ENCODE measurements at places on chromosomes 5 and 9. TPM values are rescaled to one million over a fixed set of nuclear protein-coding genes. Genes with fewer than 3 reads are reported as not detected.

DNA sequence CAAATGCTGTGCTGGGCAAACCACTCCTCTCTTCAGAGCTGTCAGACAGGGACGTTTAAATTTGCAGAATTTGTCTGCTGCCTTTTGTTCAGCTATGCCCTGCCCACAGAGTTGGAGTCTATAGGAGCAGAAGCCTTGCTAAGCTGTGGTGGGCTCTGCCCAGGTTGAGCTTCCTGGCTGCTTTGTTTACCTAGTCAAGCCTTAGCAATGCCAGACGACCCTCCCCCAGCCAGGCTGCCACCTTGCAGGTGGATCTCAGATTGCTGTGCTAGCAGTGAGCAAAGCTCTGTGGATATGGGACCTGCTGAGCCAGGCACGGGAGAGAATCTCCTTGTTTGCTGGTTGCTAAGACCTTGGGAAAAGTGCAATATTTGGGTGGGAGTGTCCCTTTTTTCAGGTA lies 314.9 kb downstream of the NNT start:
- no peak for DNase-seq

DNA sequence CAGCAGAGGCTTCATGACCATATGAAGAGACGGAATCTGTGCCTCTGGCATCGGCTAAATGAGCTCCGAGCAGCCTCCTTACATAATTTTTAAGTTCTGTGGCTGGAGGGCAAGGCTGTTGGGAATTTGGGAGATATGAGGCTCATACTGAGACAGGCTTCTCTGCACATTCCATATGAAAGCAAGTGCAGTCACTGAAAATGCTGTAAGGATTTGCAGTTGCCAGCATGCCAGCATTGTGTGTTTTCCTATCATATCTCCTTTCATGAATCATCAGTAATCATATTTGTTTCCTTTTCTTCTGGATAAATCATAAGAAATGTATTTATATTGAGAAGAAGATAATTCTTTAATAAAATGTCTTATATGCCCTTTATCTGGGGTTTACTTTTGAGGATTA lies 775.4 kb downstream of the SEMA5A start:
- peak; percentile 40 for DNase-seq

GRCh38 chr9:113559834-113560800 lies 96.6 kb downstream of the RGS3 start:
- no peak for DNase-seq

- no peak for DNase-seq
These were observed 92.8 kb upstream of the LRRTM2 start for GRCh38 chr5:138967791-138968448.

- DNase-seq: no peak
These were observed 77.1 kb downstream of the STRBP start for GRCh38 chr9:123191260-123191659.

GRCh38 chr5:108003178-108003577 lies 332.4 kb upstream of the EFNA5 start:
- DNase-seq: no peak

- DNase-seq: peak; percentile 78
These were observed 18.2 kb downstream of the FAF2 start for GRCh38 chr5:176466245-176466871.

GRCh38 chr5:36397901-36398536 lies 96.3 kb upstream of the RANBP3L start:
- peak; percentile 52 for DNase-seq

GRCh38 chr9:35158501-35159280 lies 3.1 kb upstream of the UNC13B start:
- no peak for DNase-seq

GRCh38 chr5:114435885-114436299 lies 74.0 kb downstream of the KCNN2 start:
- no peak for DNase-seq

- no peak for DNase-seq
These were observed 11.8 kb downstream of the NR5A1 start for GRCh38 chr9:124495126-124496074.

DNA sequence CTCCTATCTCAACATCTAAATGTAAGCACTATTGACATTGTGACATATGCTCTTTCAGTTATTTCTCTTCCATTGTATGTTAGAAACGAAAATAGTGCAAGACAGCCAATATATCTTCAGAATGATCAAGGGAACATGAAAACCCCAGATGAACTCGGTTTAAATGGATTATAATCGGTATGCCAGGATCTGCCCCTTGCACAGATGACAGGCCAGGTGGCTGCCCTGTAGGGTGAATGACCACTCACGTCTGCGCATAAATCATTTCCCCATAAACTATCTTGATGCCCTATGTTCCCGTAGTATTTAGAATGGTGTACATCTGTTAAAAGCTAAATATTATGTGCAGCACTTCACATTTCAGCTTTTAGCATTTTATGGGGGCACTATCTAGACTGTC lies 69.7 kb upstream of the RANBP3L start:
- DNase-seq: no peak

- DNase-seq: no peak
These were observed 610 bp downstream of the PSIP1 start for GRCh38 chr9:15509931-15510788.

DNA sequence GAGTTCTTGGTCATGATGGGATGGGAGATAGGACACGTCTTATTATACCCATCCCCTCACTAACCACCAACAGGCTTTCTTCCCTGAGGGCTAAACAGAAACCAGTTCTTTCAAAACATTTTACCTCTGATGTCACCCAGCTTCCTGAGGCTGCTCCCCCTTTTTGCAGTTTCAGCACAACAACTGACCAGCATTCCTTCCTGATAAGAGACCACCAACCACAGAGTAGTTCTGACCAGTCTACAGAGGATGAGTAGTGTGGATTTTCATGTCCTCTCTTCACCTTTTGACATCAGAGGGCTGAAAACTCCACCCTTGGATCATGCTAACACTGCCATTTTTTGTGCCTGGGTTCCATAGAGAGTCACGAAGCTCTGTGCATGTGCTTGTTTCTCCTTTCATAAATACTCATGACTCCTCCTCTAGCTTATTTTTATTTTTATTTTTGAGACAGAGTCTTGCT lies 82.6 kb downstream of the OSTF1 start:
- peak; percentile 53 for DNase-seq

DNA sequence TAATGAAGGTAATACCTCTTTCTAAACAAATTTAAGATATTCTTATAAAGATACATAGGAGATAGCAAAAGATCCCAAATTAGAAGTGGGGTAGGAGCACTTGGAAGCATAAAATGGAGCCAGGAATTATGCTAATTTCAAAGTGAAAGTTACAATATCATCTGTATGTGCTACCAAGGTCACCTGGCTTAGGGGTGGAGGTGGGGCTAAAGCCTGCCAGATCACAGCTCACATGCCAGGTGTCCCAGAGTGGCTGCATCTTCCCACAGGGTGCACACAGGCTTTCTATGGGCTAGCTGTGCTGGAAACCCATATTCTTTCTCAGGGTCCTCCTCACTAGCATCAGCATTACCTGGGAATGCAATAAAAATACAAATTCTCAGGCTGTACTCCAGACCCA lies 118.2 kb upstream of the TXNDC8 start:
- no peak for DNase-seq

- peak; percentile 39 for DNase-seq
These were observed 17.8 kb upstream of the IFNB1 start for GRCh38 chr9:21095561-21095960.

- DNase-seq: no peak
These were observed 36.6 kb downstream of the SLC46A2 start for GRCh38 chr9:112853882-112854585.

- DNase-seq: peak; percentile 71
These were observed 26.6 kb downstream of the PTPDC1 start for GRCh38 chr9:94110821-94111252.

DNA sequence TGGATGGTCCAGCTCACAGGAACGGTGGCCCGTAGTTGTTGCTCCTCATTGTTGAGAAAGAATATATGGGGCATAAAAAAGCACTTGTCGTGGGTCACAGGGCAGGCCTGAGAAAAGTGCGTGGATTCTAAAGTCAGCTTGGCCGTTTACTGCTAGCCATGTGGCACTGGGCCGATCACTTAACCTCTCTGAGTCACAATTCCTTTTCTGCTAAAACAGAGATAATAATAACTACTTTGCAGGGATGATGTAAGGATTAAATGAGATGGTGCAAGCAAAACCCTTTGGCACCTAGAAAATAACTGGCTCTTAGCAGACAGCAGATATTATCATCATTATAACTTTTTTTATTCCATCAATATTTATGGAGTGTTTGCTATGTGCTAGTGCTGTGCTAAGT lies 579.7 kb downstream of the CCDC171 start:
- no peak for DNase-seq

- peak; percentile 97 for DNase-seq
These were observed 6.4 kb downstream of the ARRDC1 start for GRCh38 chr9:137611623-137612609.

DNA sequence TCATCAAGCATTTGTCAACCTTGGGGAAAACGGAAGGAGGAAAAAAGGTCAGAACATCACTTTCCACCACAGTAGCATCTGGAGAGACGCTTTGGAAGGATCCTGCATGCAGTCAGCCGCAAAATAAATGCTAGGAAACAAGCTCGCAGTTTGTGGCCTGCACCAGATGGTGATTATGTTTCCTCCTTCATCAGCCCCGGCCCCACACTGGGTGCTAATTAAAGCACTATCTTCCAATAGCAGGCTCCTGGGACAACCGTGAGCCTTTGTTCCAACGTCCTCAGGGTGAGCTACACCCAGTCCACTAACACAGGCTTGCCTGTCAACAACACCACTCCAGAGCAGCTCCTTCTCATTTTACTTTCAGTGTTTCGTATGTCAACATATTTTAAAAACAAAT lies 64.0 kb downstream of the RNF130 start:
- no peak for DNase-seq

- DNase-seq: peak; percentile 17
These were observed 2.8 kb downstream of the TENT4A start for GRCh38 chr5:6715758-6716628.

DNA sequence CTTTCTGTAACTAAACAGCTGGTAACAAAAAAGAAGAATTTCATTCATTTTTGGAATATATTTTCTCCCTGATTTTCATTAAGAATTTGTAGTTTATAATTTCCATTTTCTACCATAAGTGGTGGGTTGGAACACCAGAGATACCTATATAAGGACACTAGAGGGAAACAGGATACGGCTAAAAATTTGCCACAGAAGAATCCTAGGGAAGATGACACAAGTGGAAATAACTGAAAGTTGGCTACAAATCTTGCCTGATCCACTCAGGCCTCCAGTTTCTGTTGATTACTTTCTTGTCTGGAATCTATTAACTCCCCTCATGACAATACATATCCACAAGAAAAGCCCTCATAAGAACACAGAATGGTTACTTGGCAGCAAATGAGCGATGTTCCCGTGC lies 46.8 kb downstream of the FREM1 start:
- no peak for DNase-seq

DNA sequence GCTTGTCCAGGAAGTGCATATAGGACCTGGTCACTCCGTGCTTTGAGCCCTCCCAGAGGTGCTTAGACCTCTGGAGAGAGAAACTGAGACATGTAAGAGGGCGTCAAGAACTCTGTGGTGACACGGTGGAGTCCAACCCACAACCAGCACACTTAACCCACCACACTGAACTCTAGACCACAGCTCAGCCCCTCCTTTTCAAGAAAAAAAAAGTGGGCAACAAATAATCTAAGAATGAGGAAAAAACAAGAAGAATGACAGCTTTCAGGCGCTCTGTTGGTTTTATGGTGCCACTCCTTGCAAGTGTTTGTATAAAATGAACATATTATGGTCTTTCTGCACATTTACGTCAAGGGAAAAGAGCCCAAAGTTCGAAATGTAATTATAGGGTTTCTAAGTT lies 50.2 kb upstream of the SNAPC3 start:
- no peak for DNase-seq

- DNase-seq: no peak
These were observed 95.5 kb upstream of the PHYKPL start for GRCh38 chr5:178327931-178328711.

- peak; percentile 77 for DNase-seq
These were observed 6.8 kb upstream of the ZBTB34 start for GRCh38 chr9:126853667-126854066.

GRCh38 chr9:2477755-2478154 lies 143.8 kb upstream of the VLDLR start:
- peak; percentile 15 for DNase-seq

DNA sequence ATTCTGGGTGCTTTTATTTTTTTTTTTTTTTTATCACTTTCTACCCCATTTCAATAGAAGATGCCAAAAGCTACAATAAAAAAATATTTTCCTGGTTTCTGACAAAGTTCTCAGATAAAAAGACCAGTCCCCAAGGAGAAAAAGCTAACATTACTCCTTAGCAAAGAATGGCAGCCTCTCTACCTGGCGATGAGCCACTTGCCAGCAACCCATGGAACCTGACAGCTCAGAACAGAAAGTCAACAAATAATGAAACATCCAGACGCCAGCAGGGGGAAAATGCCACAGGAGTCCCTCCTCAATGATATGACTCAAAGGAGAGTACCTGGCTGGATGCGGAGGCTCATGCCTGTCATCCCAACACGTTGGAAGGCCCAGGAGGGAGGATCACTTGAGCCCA lies 123.2 kb downstream of the MYO10 start:
- DNase-seq: peak; percentile 86

- DNase-seq: peak; percentile 39
These were observed 386.9 kb downstream of the CETN3 start for GRCh38 chr5:90022711-90023053.

DNA sequence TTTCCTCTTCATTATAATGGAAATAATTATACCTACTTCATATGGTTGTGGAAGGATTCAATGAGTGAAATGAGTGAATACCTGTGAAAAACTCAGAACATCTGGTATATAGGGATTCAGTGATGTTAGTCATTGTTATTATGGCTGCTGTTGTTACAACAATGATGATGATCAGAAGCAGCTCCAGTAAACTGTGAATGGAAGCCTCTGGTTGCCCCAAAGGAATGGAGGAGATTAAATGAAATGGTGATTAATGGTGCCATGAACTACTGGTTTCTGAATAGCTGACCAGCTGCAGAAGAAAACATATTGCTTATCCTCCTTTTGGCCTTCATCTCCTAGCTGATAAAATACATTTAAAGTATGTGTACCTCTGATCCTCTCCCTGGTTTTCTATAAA lies 372.0 kb downstream of the ARHGEF28 start:
- peak; percentile 50 for DNase-seq

DNA sequence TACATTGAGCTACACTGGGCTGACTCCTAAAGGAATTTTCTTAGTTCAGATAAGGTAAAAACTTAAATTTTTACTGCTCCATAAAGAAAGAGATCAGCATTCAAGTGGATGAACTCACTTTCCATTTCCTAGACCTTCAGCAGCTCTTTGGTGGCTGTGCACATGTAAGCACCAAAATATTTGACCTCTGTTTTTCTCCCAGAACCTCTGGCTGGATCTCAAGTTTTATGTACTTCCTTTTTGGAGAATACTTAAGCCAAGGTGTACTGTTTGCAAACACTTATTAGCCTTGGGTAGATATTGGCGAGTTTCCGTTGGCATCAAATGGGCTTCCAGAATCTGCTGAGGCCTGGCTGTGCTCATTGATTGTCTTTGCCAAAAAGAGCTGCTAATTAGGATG lies 10.3 kb downstream of the TNC start:
- no peak for DNase-seq

The SLC36A2 gene
- not detected for total RNA-seq

The PCDH12 gene
- under 0.01 TPM for total RNA-seq

The ANKRD20A1 gene
- total RNA-seq: 0.26 TPM

The PPP3R2 gene
- not detected for total RNA-seq

The DND1 gene
- 0.26 TPM for total RNA-seq

The PDE8B gene
- total RNA-seq: not detected

The TAF1L gene
- total RNA-seq: under 0.01 TPM

The ZNF608 gene
- total RNA-seq: 4.6 TPM

The IL33 gene
- total RNA-seq: 2.4 TPM

The PCDHGA2 gene
- 0.26 TPM for total RNA-seq

The FBP2 gene
- not detected for total RNA-seq

The CAAP1 gene
- total RNA-seq: 22.4 TPM

The IRX4 gene
- under 0.01 TPM for total RNA-seq

The SLCO4C1 gene
- 0.38 TPM for total RNA-seq

The LIX1 gene
- total RNA-seq: not detected

The PLAC8L1 gene
- total RNA-seq: 0.53 TPM

Data from bronchial epithelial cell (primary cell).